NCI-H2081 (cell line): ENCODE measurements at places on chromosomes 11 and 22.

GRCh38 chr11:36153551-36153950, 135.7 kb downstream of the COMMD9 start:
- DNase-seq = no peak

GRCh38 chr11:86119077-86119476, 50.2 kb upstream of the PICALM start:
- peak; percentile 2 for DNase-seq

DNA sequence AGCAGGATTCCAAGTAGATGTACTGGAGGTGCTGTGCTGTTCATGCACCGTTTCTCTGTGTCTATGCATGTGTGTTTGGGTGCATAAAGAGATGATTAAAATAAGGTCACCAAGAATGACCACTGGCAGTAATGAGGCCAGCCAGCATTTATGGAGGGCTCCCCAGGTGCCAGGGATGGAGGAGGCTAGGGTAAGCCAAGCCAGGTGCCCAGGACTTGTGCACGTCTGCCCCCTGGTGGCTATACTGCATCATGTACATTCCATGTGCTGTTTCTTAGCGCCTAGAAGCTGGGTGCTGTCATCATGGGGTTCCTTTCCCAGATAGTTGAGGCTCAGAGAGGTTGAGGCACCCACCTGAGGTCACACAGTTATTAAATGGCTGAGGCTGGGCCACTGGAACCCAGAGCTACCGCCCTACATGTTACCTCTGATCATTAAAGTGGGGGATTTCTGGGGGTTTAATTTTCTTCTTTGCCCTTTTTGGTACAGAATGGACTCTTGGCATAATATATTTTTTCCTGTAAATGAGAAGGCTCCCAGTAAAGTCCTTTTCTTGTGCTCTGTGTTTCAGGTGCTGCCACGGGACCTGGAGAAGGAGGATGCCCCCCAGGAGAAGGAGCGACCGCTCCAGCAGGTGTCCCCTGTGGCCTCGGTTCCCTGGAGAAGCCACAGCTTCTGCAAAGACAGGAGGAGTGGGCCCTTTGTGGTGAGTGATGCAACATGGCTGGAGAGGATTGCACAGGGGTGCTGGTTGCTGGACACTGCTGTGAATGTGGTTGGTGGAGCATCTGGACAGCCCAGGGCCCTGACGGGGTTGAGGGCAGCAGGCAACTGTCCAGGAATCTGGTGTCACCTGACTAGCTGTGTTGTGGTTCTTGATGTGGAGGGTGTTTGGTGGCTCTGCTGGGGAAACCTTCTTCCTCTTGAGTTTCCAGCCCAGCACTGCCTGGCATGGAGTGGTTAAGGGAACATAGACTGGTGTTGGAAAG, 96.4 kb downstream of the KIAA1671 start:
- DNase-seq = peak; percentile 41

DNA sequence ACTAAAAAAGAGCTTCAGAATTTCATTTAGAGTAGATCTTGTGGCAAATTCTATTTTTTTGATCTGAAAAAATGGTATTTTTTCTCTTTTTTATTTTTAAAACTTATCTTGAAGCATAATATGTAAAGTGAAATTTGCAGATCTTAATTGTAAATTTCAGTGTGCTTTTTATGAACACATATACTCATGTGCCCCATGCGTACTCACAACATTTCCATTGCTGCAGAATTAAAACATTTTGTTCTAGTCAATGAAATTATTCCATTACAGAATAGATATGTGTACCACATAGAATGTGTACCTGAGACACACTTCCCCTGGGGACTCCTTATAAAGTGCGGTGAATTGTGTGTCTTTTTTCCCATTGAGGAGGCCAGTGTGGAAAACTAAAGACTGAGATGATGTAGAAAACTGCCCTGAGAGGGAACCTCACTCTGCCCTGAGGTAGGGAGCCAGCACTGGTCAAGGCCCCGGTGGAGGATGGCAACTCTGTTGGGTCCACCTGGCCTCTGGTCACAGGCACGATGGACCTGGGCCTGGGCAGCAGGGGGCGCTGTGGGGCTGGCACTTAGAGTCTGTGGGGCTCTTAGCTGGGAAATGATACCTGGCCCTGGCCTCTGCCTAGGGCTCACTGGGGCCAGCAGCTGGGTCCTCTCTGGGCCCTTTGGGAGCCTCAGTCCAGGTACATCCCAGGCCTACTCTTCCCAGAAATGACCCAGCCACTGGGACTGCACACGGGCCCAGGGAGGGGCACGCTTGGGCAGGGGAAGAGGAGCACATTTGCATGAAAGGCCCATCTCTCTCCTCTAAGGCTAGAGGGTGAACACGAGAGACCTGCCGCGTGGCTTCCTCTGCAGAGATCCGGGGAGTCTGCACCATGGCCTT, 77.9 kb upstream of the TOP3B start:
- peak; percentile 3 for DNase-seq

- no peak for DNase-seq
Observed at GRCh38 chr11:61887839-61888494, 3.4 kb downstream of the FADS3 start.

- DNase-seq = no peak
Observed at GRCh38 chr11:17280494-17281127, 4.1 kb downstream of the NUCB2 start.

GRCh38 chr22:45843986-45844385, 133.0 kb downstream of the WNT7B start:
- no peak for DNase-seq
